ENCODE measurements at places on chromosomes 12 and 14.

GRCh38 chr14:95620659-95621059 lies 65.6 kb upstream of the TCL1B start:
- peak; percentile 31 for DNase-seq

GRCh38 chr12:120851444-120851843 lies 52.7 kb downstream of the SPPL3 start:
- no peak for DNase-seq

GRCh38 chr14:62691647-62692489 lies 353.4 kb downstream of the KCNH5 start:
- DNase-seq: peak; percentile 24

- DNase-seq: no peak
These were observed 491.2 kb downstream of the PCNX1 start for GRCh38 chr14:71398450-71398849.

Data from H54 (cell line).